ENCODE measurements at places on chromosomes 7 and 10.
A peak's percentile ranks its signal among the peaks of the same experiment; 100 is the strongest.

- DNase-seq, result no peak
These were observed 148.4 kb downstream of the TCERG1L start for GRCh38 chr10:131162866-131163843.

GRCh38 chr7:156703773-156704482 is 63.4 kb downstream of the RNF32 start:
- no peak for DNase-seq

- no peak for DNase-seq
These were observed 35.6 kb downstream of the PRPS1L1 start for GRCh38 chr7:17991866-17992648.

GRCh38 chr7:475425-475728 is 44.3 kb downstream of the PDGFA start:
- no peak for DNase-seq

GRCh38 chr10:69073736-69074364 is 14.1 kb upstream of the SRGN start:
- DNase-seq, result no peak

- DNase-seq, result no peak
These were observed 33.8 kb downstream of the GNG11 start for GRCh38 chr7:93955304-93955703.

DNA sequence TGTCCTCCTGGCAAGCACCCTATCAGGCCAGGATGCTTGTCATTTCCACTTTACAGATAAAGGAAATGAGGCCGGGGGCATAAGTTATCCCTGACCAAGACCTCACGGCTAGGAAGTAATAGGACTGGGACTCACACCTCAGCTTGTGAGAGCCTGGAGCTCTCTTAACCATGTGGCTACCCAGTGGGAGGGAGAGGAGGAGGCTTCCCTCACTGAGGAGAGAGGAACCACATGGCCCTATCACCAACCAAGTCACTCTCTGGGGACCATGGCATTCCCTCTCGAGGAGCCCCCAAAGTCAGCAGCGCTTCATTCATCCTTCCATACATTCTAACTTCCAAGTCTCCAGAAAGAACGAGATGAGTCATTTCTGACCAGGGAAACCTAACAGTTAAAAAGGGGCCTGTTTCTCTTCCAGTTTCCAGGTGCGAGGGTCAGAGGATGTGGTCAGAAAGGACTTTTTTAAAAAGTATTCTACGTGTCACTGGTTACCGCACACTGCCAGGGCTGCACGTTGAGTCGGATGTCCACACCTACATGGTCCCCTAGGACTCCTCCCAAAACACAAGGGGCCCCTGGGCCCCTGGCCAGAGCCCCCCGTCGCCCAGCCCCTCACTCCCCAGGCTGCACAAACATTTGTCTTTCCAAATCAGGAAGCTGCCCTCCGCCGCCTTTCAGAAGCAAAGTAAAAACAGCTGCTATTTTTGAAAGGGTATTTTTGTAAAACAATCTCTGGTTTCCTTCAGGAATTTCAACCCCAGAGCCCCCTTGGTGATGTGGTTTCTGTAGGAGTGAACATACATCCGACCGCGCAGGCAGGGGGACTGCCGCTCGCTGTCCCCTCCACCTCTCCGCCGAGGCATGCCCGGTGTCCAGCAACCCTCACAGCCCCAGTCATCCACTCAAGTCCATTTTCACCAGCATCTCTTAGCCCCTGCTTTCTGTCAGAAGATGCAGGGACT is 128.2 kb upstream of the CHST15 start:
- peak; percentile 14 for DNase-seq

GRCh38 chr10:104127411-104127810 is 5.4 kb downstream of the SFR1 start:
- DNase-seq, result no peak

DNA sequence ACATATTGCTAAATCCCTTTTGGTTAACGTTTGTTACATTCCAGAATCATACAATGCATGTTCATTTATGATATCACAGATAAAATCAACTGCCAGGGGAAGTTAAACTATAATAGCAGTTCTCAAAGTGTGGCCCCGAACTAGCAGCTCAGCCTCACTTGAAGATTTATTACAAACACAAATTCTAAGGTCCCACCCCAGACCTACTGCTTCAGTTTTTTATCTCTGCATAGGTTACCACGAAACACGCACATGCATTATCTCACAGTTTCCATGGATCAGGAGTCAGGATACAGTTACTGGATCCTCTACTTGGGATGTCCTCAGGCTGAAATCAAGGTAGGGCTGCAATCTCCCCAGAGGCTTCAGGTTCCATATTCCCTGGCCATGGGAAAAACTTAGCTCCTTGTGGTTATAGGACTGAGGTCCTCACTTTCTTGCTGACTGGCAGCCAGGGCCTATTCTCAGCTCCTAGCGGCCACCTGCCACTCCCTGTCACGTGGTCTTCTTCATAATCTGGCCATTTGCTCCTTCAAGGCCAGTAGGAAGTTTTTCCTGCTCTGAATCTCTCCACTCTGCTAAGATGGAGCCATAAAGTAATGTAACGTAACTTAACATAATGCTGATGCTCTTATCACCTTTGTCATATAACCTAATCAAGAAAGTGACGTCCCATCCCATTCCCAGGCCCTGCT is 50.5 kb upstream of the YAE1 start:
- no peak for DNase-seq

GRCh38 chr7:89728481-89728880 is 425.8 kb upstream of the STEAP1 start:
- DNase-seq, result peak; percentile 58

GRCh38 chr10:88657901-88658300 is 6.3 kb upstream of the LIPF start:
- DNase-seq, result no peak

DNA sequence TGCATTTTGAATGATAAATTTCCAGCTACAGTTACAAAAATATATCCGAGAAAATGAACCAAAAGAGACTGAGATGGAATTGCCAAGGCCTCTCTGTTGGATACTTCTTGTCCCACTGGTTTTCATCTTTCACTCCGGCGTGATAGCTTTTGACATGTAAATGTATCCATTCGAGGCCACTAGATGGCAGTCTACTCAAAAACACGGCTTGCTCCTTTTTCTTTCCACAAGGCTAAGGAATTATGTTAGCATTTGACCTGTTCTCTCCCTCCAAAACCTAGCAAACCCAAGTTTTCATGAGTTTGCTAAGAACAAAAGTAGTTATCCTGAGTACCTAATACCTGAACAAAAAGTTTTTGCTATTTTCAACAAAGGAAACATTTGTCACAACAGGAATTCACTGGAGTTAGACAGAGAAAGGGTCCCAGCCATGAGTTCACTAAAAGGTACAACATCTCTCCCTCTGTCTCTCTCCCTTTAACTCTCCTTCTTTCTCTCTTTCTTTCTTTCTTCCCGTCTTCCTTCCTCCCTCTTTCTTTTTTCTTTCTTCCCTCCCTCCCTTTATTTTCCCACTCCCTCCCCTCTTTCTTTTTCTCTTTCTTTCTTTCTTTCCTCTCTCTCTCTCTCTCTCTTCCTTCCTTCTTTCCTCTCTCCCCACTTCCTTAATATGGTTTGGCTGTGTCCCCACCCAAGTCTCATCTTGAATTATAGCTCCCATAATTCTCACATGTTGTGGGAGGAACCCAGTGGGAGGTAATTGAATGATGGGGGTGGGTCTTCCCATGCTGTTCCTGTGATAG is 207.9 kb upstream of the MYO3A start:
- peak; percentile 22 for DNase-seq

GRCh38 chr10:77084431-77085144 is 553.0 kb downstream of the KCNMA1 start:
- no peak for DNase-seq

GRCh38 chr10:43452356-43452914 is 15.5 kb downstream of the ZNF487 start:
- no peak for DNase-seq

DNA sequence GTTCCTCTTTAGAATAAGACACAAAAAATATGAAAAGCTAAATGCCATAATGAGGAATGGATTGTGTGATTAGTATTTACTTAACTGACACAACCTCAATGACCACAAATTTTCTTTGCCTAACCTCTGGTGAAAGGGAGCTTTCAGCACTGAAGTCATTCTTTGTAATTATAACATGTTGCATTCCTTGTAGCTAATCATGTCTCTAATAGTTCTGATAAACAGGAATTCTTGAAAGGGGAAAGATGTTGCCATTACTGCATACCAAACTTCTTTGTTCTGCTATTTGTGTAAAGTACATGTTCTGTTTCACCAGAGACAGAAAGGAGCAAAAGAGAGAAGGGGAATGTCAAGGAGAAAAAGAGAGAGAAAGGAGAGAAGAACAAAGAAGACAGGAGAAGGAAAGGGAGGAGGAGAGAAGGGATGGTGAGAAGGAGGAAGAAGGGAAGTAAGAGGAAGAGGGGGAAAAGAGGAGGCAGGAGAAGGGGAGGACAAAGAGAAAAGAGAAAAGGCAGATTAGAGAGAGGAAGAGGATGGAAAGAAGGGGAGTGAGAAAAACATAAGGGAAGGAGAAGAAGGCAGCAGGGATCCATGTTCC is 120.9 kb downstream of the SEMA3D start:
- DNase-seq, result no peak

GRCh38 chr10:61000769-61001730 is 57.1 kb upstream of the RHOBTB1 start:
- peak; percentile 33 for DNase-seq

GRCh38 chr10:78229489-78229888 is 195.8 kb downstream of the RPS24 start:
- DNase-seq, result no peak

- no peak for DNase-seq
These were observed 507.3 kb upstream of the GALNT17 start for GRCh38 chr7:70624500-70625103.

- no peak for DNase-seq
These were observed 266.1 kb downstream of the GLI3 start for GRCh38 chr7:41970941-41971340.

GRCh38 chr7:117673367-117673766 is 193.5 kb downstream of the CFTR start:
- peak; percentile 68 for DNase-seq

- DNase-seq, result no peak
These were observed 40.7 kb downstream of the KMT2C start for GRCh38 chr7:152395112-152395511.

DNA sequence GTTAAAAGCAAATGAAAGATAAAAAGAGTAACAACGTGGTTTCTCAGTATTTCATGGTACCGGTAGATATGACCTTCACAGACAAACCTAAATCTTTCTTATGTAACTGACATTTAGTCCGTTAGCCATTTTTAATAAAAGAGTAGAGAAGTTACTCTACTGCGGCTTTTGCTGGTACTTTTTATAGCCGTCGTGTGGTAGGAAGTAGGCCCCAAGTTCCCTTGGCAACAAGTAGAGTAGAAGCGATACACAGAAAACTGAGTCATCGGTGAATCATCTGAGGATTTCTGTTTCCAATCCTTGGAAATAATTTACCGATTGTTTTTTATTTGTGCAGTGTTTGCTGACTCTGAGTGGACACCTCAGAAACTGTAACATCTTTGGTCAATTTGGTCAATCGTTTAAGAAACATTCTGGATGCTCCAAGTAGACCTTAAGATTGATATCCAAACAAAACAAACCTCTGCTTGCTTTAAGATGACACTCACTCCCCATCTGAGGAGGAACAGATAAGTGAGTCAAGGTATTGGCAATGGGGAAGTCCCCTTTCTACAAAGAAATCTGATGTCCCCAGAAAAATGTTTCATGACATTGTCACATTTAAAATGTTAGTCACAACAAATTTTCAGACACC is 63.9 kb upstream of the AHR start:
- DNase-seq, result peak; percentile 29

GRCh38 chr7:159128767-159129166 is 15.9 kb downstream of the VIPR2 start:
- no peak for DNase-seq

DNA sequence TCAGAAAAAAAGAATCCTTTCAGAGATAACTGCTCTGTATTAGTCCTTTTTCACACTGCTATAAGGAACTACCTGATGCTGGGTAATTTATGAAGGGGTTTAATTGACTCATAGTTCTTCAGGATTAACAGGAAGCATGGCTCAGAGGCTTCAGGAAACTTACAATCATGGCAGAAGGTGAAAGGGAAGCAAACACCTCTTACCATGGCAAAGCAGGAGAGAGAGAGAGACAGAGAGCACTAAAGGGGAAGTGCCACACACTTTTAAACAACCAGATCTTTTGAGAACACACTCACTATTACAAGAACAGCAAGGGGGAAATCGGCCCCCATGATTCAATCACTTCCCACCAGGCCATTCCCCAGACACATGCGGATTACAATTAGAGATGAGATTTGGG is 114.2 kb downstream of the TES start:
- DNase-seq, result no peak

DNA sequence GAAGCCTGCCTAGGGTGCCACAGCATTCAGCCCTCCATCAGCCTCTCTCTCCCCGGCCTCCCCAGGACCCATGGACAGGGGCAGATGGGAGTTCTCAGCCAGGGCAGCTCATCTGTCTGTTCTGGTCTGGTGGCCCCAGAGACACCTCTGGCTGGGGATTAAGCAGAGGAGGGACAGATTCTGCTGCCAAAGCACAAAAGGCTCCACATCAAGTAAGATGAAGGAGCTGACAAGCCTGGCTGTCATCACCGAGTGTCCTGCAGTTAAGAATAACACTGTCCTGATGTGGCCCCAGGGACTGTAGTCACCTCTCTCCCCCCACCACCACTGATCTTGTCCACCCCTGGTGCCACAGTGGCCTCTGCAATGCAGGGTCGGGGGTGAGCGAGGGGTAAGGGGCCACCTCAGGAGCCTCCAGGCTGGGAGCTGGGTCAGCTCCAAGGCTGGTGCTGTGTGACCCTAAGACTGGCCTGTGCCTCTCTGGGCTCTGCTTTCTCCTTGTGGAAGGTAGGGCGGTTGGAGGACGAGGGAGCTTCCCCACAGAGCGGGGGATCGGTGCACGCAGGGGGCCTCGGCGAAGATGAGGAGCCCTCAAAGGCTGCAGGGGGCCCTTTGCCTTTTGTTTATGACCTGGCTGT is 18.7 kb downstream of the C10orf105 start:
- DNase-seq, result no peak

GRCh38 chr7:1197997-1198625 is 34.6 kb upstream of the UNCX start:
- no peak for DNase-seq

DNA sequence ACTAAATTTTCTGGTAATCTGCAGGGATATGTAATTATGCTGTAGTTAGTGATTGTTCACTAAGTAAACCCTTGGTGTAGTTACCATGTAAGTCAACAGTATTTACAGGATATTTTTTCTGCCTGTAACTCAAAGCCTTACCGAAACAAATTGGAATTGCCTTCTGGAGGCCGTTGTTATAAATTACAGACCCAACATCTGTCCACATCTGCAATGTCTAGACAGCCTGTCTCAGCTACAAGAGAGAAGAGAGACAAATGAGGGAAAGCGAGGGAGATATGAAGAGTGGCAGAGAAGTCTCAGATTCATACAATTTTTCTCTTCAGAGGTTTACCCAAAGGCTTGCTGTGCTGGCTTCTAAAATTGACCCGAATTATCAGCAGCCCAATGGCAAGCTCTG is 23.7 kb upstream of the BTRC start:
- no peak for DNase-seq

DNA sequence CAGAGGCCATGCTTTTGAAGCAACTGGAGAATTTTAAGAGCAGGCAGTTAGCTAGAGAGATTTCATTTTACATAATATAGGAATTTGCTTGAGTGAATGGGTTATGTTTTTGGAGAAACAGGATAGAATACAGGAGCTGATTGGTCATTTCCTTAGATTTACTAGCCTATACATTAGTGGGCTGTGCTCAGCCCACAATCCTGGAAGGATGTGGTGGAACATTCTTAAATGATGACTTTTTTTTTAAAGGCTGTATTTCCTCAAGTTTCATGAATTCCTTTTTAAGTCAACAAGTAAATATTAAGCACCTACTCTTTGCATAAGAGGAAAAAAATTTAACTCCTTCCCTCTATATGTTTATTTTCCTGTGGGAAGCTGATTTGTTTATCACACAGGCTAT is 314.4 kb upstream of the BMPER start:
- DNase-seq, result no peak

Data from large intestine (tissue), 12 donors.